Keratinocyte (primary cell): ENCODE measurements at places on chromosomes 5 and 9. TPM values are rescaled to one million over a fixed set of nuclear protein-coding genes. Genes with fewer than 3 reads are reported as not detected.

The FBP2 gene
- not detected in 3 replicates for polyA plus RNA-seq

The DCTN4 gene
- 37.7 to 46.4 TPM (median 44.3 TPM) in 3 replicates for polyA plus RNA-seq

The ADCY2 gene
- polyA plus RNA-seq = 0.01 to 0.13 TPM in 2 of 3 replicates, not detected in the other

The CDH6 gene
- not detected in 3 replicates for polyA plus RNA-seq

The ISL1 gene
- polyA plus RNA-seq = 2.4 to 4.5 TPM (median 4.4 TPM) in 3 replicates

The ZNF300 gene
- polyA plus RNA-seq = 3.4 to 8.7 TPM (median 4.8 TPM) in 3 replicates

The SYNPO gene
- 6.0 to 11.2 TPM (median 10.7 TPM) in 3 replicates for polyA plus RNA-seq

The PCDHGC5 gene
- polyA plus RNA-seq = 0.77 to 1.6 TPM (median 1.5 TPM) in 3 replicates

The NRARP gene
- polyA plus RNA-seq = 0.43 to 2.4 TPM (median 2.2 TPM) in 3 replicates

The ABLIM3 gene
- polyA plus RNA-seq = 7.9 to 10.4 TPM (median 9.3 TPM) in 3 replicates

The PCDHGB2 gene
- polyA plus RNA-seq = 0.12 to 0.15 TPM (median 0.12 TPM) in 3 replicates

The TCF7 gene
- 0.23 to 0.84 TPM (median 0.83 TPM) in 3 replicates for polyA plus RNA-seq

The GABBR2 gene
- 0.01 TPM in 1 of 3 replicates, not detected in the others for polyA plus RNA-seq

The ARHGEF28 gene
- polyA plus RNA-seq = 17.7 to 31.6 TPM (median 24.2 TPM) in 3 replicates

The ACSL6 gene
- polyA plus RNA-seq = 0.18 to 0.22 TPM (median 0.18 TPM) in 3 replicates

The KCNV2 gene
- not detected in 3 replicates for polyA plus RNA-seq

The CBY3 gene
- not detected in 3 replicates for polyA plus RNA-seq

The SVEP1 gene
- 0.09 to 0.14 TPM (median 0.10 TPM) in 3 replicates for polyA plus RNA-seq

The ADAMTS2 gene
- polyA plus RNA-seq = not detected in 3 replicates

The WDR38 gene
- polyA plus RNA-seq = not detected in 3 replicates

The CTXN3 gene
- polyA plus RNA-seq = 0.10 to 0.40 TPM (median 0.22 TPM) in 3 replicates

The ADAMTS16 gene
- not detected in 3 replicates for polyA plus RNA-seq

The NKD2 gene
- polyA plus RNA-seq = 0.13 TPM in 1 of 3 replicates, not detected in the others
